Brain (organoid and tissue), 16 donors: ENCODE measurements at places on chromosomes 3 and 15. TPM values are rescaled to one million over a fixed set of nuclear protein-coding genes. Genes with fewer than 3 reads are reported as not detected.
A peak's percentile ranks its signal among the peaks of the same experiment; 100 is the strongest.

GRCh38 chr3:174949523-174949922, 90.4 kb downstream of the NAALADL2 start:
- no peak for DNase-seq

GRCh38 chr3:157100608-157101396, 59.1 kb downstream of the CCNL1 start:
- DNase-seq = no peak

- DNase-seq = peak; percentile 51
Measured at GRCh38 chr3:143786219-143787191, 61.8 kb downstream of the SLC9A9 start.

DNA sequence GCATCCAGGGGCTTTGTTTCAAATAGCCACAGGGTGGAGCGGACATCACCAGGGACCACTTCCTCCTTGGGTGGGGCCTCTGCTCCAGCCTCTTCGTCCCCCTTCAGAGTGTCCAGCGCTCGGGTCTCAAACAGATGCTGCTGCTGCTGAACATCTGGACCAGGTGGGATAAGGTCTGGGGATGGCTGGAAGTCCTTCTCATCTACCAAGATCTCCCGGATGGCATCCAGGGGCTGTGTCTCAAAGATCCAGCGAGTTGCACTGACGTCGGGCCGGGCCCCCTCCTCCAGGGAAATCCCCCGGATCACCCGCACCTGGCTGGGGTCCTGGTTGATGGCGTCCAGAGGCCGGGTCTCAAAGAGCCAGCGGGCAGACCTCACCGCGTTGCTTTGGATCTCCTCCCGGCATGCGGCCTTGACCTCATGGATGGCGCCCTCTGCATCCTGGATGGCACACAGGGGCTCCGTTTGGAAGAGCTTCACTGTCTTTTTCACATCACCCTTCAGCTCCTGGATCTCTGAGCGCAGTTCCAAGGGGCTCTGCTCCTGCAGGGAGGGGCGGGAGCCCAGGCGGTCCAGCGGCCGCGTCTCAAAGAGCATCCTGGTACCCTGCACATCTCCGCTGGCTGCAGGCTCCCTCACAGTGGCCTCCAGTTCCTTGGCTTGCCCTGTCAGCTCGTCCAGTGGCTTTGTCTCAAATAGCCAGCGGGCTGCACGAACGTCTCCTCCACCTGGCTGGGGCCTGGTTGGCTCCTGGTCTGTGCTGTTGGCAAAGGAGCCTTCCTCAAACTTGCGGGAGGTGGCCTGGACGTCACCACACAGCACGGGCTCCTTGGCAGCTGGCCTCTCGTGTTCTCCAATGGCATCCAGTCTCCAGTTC, 3.9 kb downstream of the XIRP1 start:
- DNase-seq = no peak

DNA sequence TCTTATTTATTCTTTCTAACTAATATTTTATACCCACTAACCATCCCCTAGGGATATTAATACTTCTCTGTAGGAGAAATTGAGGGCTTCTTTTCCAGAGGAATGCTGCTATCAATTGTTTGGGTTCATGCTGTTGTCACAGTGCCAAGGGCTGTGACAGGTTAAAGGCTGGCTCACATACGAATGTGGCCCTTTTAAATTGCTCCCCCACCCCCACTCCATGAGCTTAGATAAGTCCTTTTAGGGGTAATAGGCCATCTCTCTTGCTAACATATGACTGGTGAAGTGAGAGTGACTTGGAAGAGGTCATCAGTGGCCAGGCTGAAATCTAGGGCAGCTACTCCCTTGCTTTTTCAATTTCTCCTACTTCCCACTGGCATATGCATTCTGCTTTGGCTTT, 121.9 kb upstream of the DPH6 start:
- no peak for DNase-seq

GRCh38 chr15:90617171-90617570, 87.4 kb downstream of the CRTC3 start:
- no peak for DNase-seq

- DNase-seq = no peak
Measured at GRCh38 chr3:133832802-133833144, 27.2 kb downstream of the SRPRB start.

DNA sequence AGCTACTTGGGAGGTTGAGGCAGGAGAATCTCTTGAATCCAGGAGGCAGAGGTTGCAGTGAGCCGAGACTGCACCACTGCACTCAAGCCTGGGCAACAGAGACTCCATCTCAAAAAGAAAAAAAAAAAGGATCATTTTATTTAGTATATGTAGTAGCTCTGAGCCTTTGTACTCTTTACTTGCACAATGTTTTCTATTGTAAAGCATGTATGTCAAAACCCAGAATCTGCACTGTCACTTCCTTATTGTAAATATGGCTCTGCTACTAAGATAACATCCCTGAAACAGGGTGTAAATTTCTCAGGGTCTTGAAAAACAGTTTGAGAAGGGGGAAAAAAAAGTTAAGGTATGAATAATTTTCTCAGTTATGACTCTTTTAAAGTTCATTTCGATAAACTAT, 35.1 kb downstream of the SLMAP start:
- DNase-seq = no peak

- no peak for DNase-seq
Measured at GRCh38 chr15:29701151-29701550, 121.1 kb downstream of the TJP1 start.

GRCh38 chr15:64478863-64479262, 18.5 kb downstream of the ZNF609 start:
- no peak for DNase-seq

- DNase-seq = no peak
Measured at GRCh38 chr3:45127130-45127822, 18.9 kb downstream of the CDCP1 start.

- DNase-seq = no peak
Measured at GRCh38 chr3:160126761-160127160, 98.5 kb upstream of the C3orf80 start.

DNA sequence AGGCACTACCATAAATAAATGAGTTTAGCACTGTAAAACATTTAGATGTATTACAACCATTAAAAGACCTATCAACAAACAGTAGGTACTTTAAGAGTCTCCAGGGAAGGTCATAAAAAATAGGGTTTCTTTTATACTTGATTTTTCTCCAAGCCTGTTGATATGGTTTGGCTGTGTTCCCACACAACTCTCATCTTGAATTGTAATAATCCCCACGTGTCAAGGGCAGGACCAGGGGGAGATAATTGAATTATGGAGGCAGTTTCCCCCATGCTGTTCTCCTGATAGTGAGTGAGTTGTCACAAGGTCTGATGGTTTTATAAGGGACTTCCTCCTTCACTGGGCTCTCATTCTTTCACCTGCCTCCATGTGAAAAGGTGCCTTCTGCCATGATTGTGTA, 468.9 kb upstream of the UBE2E2 start:
- DNase-seq = no peak

DNA sequence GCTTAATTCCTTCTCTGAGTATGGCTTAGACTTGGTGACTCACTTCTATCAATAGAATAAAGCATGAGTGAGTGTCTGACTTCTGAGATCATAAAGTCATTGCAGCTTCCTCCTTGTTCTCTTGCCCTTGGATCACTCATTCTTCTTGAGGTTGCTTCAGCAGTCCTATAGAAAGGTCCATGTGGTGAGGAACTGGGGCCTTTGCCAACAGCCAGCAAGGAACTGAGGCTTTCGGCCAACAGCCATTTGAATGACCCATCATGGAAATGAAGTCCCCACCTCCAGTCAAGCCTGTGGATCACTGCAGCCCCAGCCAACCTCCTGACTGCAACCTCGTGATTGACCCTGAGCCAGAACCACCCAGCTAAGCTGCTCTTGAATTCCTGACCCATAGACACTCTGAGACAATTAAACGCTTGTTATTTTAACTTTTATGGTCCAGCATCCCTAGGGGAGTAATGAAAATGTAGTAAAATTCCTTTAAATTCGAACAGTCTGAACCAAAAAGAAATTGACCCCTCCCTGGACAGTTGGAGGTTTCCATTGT, 84.5 kb downstream of the WDR76 start:
- no peak for DNase-seq

DNA sequence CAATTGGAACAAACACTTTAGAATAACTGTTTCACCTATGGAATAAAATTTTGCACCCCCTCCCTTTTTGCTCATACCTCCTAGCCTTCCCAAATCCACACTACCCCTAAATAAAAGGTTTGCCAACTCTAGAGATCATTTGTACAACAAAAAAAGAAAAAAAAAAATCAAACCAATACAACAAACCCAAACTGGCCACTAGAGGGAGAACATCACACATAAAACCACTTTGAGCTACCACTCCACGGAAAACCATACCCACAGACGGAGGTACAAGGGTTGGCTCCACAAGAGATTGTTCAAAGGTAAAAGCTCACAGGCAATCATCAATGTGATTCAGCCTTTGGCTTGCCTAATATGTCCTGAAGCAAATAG, 47.6 kb downstream of the SETMAR start:
- DNase-seq = peak; percentile 82

DNA sequence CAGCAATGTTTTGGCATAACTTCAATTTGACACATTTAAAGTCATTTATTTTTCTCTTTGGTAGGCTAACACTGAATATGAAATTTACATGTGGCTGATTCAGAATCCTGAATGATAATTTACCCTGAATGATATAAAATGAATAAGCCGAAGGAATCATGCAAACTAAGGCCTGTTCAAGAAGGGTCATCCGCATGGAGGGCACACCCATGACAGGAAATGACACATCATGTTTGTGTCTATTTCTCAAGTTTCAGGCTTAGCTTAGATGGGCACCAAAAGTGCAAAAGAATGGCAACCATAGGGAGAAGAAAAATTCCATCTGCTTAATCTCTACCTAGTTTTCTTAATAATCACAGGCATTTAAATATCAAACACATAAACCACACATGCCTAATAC, 141.5 kb downstream of the DUT start:
- DNase-seq = no peak

DNA sequence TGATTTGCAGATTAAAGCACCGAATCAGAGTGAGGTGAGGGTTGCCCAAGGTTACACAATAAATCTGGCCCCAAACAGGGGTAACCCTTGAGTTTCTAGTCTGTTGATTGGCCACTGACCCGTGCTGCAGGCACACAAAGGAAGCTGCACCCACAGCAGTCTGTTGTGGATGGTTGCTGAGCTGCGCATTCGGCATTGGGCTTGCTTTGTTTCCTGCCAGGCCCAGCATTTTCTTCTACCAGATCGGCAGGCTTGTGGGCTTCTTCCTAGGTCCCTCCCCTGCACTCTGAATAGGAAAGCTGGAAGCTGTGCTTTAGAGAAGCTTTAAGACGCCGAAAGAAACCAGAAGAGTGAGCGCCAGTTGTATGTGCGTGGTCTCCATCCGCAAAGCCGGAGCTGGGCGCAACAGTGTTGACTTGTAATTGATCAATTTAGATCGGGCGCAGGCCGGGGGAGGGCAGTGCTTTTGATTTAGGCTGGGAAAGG, 12.1 kb downstream of the B3GNT5 start:
- DNase-seq = peak; percentile 92

- no peak for DNase-seq
Measured at GRCh38 chr3:66394019-66394752, 106.6 kb downstream of the LRIG1 start.

NR2C2 gene
- polyA plus RNA-seq = 19.1 TPM

UROC1 gene
- polyA plus RNA-seq = 0.10 TPM

FOXL2NB gene
- polyA plus RNA-seq = not detected

FBXO40 gene
- polyA plus RNA-seq = 0.17 TPM

GABRG3 gene
- 0.41 TPM for polyA plus RNA-seq

SOX14 gene
- 0.15 TPM for polyA plus RNA-seq

GOLGA6D gene
- not detected for polyA plus RNA-seq

TNNC1 gene
- not detected for polyA plus RNA-seq

CD276 gene
- 94.2 TPM for polyA plus RNA-seq

CD86 gene
- polyA plus RNA-seq = 1.2 TPM

CTXN2 gene
- 0.90 TPM for polyA plus RNA-seq

APOD gene
- 673 TPM for polyA plus RNA-seq

MESP1 gene
- 17.5 TPM for polyA plus RNA-seq
